ENCODE measurements at places on chromosomes 2 and 18.

GRCh38 chr2:160308476-160308875 lies 108.4 kb upstream of the ITGB6 start:
- DNase-seq = no peak

GRCh38 chr18:13826209-13826608 lies 2.3 kb downstream of the MC5R start:
- DNase-seq = no peak

GRCh38 chr2:124001696-124002430 lies 23.2 kb upstream of the CNTNAP5 start:
- DNase-seq = no peak

DNA sequence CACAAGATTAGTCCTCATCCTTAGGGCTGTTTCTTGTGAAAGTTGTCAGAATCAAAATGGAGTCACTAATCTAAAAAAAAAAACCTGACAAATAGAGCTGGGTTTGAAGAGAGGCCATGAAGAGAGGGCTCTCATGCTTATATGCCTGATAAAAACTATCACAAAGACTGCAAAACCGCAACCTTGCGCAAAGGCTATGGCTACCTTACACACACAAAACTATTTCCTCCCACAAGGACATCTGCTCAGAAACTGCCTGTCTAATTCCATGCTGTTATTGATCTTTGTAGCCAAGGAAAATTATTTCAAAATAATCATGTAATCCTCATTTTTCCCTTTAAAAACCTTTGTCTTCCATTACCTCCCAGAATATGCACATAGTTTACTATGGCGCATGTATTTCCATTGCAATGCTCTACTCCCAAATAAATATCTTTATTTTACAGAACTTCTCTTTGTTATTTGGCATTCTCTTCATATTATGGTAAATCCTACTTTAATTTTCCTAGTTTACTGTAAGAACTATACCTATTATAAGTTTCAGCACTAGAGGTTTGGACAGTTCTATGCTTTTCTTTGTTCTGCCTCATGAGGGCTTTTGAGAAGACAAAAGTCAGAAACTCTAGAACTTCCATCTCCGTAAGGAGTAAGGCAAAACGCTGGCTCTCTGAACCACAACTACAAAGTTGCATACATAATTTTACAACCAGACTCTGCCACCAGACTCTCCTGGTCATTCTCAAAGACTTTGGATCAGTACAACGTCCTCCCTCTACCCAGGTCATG lies 9.6 kb upstream of the DPYSL5 start:
- DNase-seq = no peak

Data from NCI-H2029 treated with DMSO at 0.1 percent for 48 hours (cell line).